Thymus (tissue), 14 donors: ENCODE measurements at places on chromosomes 11 and 22. TPM values are rescaled to one million over a fixed set of nuclear protein-coding genes. Genes with fewer than 3 reads are reported as not detected.

The GDPD4 gene
- not detected for total RNA-seq

The ARAP1 gene
- 36.4 TPM for total RNA-seq

The POU2AF2 gene
- total RNA-seq = 1.0 TPM

The MRGPRX3 gene
- not detected for total RNA-seq

- no peak overlapping the region for H3K4me3 ChIP-seq
- DNase-seq = no peak
- H3K36me3 ChIP-seq = no peaks in the 10 kb centered on the region
- no peaks in the 10 kb centered on the region for H3K4me1 ChIP-seq
Observed at GRCh38 chr11:27025957-27026733, 14.5 kb upstream of the BBOX1 start.

DNA sequence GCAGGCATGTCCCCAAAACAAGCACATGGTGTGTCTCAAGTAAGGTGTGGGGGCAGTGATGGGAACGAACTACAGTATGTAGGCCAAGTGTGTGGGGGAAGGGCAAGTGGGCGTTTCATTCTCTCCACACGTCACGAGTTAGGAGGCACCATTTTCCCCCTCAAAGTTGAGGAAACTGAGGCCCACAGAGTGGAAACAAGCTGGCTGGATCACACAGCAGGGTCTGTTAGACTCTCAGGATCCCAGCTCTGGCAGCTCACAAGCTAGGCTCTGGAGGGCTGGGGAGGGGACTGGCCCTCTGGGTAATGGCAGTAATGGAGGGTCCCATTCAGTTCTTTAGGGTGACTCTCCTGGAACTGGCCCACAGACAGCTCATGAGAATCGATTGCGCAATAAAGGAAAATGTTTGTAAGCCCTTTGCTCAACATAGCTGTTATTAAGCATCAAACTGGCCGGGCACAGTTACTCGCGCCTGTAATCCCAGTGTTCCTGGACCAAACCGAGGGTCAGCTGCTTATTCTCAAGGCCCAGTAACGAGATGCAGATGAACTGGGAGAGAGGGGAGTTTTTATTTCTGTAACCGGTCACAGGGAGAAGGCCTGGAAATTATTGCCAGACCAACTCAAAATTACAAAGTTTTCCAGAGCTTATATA lies 24.1 kb upstream of the TUB start:
- H3K4me3 ChIP-seq = no peak overlapping the region
- H3K4me1 ChIP-seq = no peaks in the 10 kb centered on the region
- H3K27me3 ChIP-seq = no peaks in the 10 kb centered on the region
- H3K27ac ChIP-seq = no peak overlapping the region
- DNase-seq = no peak
- no peaks in the 10 kb centered on the region for H3K36me3 ChIP-seq

DNA sequence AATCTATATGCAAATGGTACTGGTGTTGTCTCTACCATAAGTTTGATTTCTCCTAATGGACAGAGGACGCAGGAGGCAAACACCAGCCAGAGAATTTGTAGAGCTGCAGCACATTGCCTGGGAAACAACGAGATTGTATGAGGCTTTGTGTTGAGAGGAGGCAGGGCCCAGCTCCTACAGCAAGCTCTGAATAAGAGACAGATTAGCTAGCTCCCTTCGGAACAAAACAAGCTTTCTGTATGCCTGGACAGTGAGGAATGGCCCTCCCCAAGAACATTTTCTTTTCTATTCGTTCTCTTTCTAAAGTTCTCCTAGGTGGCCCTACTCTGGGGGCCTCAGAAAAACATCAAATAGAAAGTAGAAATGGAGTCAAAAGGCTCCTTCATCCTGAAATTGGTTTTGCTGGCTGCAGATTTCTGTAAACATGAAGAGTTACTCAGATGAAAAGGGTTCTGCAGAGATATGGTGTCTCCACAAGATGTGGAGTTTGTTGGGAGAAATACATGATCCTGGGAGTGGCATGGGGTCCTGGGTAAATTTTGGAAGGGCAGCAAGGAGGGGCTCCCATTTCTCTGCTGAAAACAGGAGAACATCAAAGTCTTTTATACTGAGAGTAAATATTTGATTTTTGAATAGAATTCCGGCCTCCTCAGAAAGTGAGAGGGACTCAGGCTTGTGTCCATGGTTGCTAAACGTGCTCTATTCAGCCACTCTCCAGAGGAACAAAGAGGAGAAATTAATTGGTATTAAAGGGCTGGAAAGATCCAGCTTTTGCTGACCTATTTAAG lies 6.8 kb upstream of the HEPACAM start:
- no peak for DNase-seq
- no peaks in the 10 kb centered on the region for H3K36me3 ChIP-seq
- no peak overlapping the region for H3K27ac ChIP-seq
- no peak overlapping the region for H3K4me3 ChIP-seq
- no peaks in the 10 kb centered on the region for H3K4me1 ChIP-seq

DNA sequence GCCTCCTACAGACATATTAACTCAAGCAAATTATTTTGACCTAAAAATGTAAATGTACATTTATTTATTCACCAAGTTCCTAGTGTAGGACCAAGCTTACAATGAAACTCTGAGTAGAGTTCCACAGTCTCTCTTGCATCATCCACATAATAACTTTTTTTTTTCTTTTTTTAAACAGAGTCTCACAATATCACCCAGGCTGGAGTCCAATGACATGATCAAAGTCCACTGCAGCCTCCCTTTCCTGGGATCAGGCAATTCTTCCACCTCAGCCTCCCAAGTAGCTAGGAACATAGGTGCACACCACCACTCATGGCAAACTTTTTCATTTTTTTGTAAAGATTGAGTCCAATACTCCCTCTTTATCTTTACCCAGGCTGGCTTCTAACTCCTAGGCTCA lies 28.0 kb downstream of the FEZ1 start:
- no peak for DNase-seq
- H3K27me3 ChIP-seq = peaks cover 4% of the 10 kb centered on the region
- H3K36me3 ChIP-seq = no peaks in the 10 kb centered on the region
- H3K4me1 ChIP-seq = no peaks in the 10 kb centered on the region
- H3K4me3 ChIP-seq = no peak overlapping the region
- no peak overlapping the region for H3K27ac ChIP-seq

- no peak overlapping the region for H3K27ac ChIP-seq
- no peak for DNase-seq
- no peak overlapping the region for H3K4me3 ChIP-seq
- H3K36me3 ChIP-seq = no peaks in the 10 kb centered on the region
- H3K4me1 ChIP-seq = no peaks in the 10 kb centered on the region
Observed at GRCh38 chr11:114447444-114447843, 8.2 kb downstream of the REXO2 start.

GRCh38 chr11:12362857-12363256 lies 14.5 kb upstream of the PARVA start:
- no peak for DNase-seq
- H3K4me3 ChIP-seq = no peak overlapping the region
- no peaks in the 10 kb centered on the region for H3K4me1 ChIP-seq

DNA sequence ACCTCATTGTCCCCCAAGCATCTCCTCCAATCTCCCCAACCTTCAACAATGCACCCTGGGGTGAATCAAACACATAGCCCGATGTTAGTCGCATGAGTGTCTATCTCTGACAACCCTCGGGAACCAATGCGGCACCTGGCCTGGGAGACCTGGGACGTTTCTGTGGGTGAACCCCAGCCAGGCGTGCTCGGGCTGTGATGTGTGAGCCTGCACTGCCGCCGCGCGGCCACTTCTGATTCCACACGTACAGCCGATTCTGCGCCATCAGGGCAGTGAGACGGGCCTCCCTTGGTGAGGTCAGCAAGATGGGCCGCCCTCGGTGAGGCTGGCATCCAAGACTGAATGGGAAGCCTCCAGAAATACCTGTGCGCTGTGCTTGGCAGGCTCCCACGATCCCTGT lies 5.2 kb upstream of the H19 start:
- no peaks in the 10 kb centered on the region for H3K27me3 ChIP-seq
- H3K27ac ChIP-seq = no peak overlapping the region
- no peaks in the 10 kb centered on the region for H3K36me3 ChIP-seq
- H3K4me1 ChIP-seq = no peaks in the 10 kb centered on the region

- H3K27ac ChIP-seq = no peak overlapping the region
- no peak for DNase-seq
- no peak overlapping the region for H3K4me3 ChIP-seq
- H3K27me3 ChIP-seq = peaks cover 29% of the 10 kb centered on the region
- peaks cover 10% of the 10 kb centered on the region for H3K4me1 ChIP-seq
- H3K36me3 ChIP-seq = no peaks in the 10 kb centered on the region
Observed at GRCh38 chr11:33698921-33699320, 1.7 kb downstream of the C11orf91 start.

- no peak overlapping the region for H3K27ac ChIP-seq
- H3K4me3 ChIP-seq = no peak overlapping the region
- H3K36me3 ChIP-seq = no peaks in the 10 kb centered on the region
- H3K27me3 ChIP-seq = no peaks in the 10 kb centered on the region
- DNase-seq = no peak
- no peaks in the 10 kb centered on the region for H3K4me1 ChIP-seq
Observed at GRCh38 chr11:19519912-19520641, 192.6 kb upstream of the NAV2 start.

DNA sequence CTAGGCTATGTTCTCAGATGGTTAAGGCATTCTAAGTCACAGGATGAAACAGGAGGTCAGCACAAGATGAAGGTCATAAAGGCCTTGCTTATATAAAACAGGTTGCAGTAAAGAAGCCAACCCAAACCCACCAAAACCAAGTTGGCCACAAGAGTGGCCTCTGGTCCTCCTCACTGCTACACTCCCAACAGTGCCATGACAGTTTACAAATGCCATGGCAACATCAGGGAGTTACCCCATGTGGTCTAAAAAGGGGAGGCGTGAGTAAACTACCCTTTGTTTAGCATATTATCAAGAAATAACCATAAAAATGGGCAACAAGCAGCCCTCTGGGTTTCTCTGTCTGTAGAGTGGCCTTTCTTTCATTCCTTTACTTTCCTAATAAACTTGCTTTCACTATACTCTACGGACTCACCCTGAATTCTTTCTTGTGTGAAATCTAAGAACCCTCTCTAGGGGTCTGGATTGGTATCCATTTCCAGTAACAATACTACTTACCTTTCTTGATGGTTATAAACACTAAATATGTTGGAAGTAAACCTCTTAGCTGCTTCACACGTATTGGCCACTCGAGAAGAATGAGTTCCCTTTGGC lies 1237.9 kb downstream of the FAM181B start:
- DNase-seq = no peak
- no peaks in the 10 kb centered on the region for H3K4me1 ChIP-seq
- H3K27me3 ChIP-seq = no peaks in the 10 kb centered on the region
- H3K36me3 ChIP-seq = no peaks in the 10 kb centered on the region
- no peak overlapping the region for H3K27ac ChIP-seq

DNA sequence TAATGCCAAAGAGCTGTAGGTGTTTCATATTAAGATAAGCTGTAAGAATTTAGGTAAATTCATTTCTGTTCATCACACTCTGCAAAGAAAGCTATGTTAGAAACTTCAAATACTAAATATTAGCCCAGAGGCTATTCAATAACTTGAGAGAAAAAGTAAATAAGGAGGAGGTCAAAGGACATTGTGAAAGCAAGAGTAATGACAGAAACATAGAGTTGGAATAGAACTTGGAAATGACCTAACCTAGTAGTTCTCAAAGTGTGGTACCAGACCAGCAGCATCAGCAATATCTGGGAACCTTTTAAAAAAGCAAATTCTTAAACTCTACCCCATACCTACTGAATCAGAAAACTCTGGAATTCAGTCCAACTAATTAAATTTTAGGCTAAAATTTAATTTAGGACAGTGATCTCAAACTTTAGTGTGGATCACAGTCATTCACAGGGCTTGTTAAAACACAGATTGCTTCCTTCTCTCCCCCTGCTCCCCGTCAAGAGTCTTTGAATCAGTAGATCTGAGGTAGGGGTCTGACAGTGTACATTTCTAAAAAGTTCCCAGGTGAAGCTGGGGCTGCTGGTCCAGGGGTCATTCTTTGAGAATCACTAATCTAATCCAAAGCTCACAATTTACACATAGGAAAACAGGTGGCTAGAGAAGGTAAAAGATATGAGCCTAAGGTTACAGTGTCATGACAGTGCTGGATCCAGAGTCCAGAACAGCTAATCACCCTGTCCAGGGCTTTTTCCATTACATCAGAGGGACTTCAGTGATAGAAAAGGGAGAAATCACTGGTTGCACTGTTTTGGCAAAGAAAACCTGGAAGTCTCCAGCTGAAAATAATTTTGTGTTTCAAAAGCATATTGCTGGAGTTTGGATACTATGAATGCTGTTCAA lies 241.1 kb downstream of the SOX6 start:
- no peaks in the 10 kb centered on the region for H3K4me1 ChIP-seq
- H3K4me3 ChIP-seq = no peak overlapping the region
- H3K27ac ChIP-seq = no peak overlapping the region
